ENCODE measurements at places on chromosomes 11 and 22.

- DNase-seq: peak; percentile 15
Observed at GRCh38 chr11:71563406-71563805, 2.0 kb upstream of the KRTAP5-10 start.

DNA sequence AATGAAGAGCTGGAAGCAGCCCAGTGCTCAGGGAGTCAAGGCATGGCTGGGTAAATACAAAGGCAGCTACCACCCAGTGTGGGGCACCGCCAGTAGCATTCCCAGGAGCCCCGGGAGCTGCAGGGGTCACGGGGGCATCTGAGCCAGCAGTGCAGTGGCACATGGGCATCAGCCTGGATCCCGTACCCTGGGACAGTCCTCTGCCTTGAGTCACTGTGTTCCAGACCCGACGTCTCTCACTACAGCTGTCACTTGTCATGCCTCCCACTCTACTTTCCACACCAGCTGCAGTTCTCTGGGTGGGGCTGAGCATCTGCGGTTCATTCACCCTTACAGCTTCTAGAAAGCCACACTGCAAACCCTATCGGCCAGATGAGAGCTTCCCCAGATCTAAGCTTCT, 29.6 kb downstream of the DHCR7 start:
- no peak for DNase-seq

GRCh38 chr22:22773427-22773826, 114.2 kb upstream of the IGLL5 start:
- DNase-seq: no peak

DNA sequence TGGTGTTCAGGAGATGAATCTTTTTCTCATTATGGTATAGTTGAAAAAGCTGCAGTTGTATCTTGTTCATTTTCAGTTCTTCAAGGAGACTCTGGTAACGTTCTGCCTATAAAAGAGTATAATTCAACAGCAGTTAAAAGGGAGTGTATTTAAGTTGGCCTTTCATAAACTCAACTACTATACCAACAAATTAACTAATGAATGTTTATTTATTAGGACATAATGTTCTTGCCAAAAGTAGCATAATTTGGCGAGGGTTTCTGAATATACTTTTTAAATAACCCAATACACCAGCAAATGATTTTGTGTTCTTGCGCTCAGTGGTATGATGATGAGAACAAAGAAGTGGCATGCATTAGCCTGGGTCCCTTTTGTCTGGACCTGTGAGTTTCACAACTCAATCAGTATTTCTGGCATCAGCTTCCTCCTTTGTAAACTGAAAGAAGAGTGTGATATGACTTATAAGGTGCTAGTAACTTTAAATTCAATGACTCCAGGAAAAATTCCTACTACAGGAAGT, 10.9 kb downstream of the SMC1B start:
- DNase-seq: no peak

DNA sequence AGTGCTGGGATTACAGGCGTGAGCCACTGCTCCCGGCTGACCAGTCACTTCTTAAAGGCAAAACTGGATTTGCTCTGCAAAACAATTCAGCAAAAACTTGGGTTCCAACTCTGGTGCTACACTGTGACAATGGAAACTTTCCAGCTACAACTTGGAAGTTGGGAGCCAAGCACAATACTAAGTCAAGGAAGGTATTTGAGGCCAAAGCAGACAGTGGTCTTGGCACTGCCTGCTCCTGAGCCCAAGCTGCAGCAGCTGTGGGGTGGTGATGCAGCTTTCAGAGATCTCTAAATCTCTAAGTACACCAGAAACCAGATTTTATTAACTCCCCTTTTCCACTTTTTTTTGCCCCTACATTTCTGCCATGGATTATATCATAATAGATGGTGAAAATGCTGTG, 17.5 kb downstream of the ADM start:
- DNase-seq: no peak

All from stimulated activated CD4-positive, alpha-beta T cell treated with anti-CD3 and anti-CD28 coated beads, Interleukin-12 subunit alpha, Interleukin-12 subunit beta, amount 100 ng/mL, for 24 hours (primary cell).